ENCODE measurements at places on chromosomes 1 and 21.
A peak's percentile ranks its signal among the peaks of the same experiment; 100 is the strongest.

DNA sequence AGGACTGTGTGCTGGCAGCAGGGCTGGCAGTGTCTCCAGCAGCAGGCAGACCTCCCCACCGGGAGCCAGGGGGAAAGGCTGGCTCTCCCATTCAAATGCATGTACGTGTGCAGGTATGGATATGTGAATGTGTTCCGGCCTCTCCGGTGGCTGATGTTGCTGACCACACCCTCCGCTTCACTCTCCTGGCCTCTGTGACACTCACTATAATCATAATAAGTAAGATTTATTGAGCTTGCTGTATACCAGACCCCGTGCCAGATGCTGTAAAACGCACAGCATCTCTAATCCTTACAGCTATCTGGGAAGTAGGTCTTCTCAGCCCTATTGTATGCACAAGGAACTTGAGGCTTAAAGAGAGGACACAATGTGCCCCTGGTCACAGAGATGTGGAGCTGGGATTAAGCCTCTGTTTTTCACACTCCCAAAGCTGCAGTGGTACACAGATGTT, 20.5 kb upstream of the ARTN start:
- no peak for DNase-seq

GRCh38 chr1:16324456-16324890, 27.8 kb downstream of the FBXO42 start:
- peak; percentile 46 for DNase-seq

DNA sequence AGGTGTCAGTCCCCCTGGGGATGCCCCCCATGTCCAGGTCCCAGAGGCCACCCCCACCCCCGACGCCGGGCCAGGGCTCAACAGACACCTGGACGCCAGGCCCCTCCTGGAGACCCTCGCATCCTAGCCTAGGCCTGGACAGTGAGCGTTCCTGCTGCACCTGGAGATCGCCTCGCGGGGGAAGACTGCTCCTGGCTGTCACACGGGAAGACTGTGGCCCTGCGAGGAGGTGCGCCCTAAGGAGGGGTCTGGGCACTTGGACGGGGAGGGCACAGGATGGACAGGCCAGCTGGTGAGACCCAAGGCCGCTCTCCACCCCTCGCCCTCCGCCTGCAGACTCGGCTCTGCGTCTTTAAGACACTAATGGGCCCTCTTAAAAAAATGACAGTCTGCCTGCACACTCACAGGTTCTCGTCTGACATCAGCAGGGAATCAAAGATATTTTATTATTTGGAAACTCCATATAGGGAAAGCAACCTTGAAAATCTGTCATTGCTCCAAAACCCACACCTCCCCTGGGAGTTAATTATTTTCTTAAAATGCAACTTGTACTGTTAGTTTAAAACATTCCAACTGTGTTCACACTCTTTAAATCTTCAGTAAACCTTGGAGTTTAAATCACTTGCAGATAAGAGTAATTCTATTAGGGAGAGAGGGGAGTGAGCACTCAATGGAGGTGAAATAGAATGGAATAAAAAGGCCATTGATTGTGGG, 45.6 kb upstream of the ACTRT2 start:
- peak; percentile 9 for DNase-seq

GRCh38 chr1:17998889-17999288, 108.7 kb upstream of the IGSF21 start:
- DNase-seq = no peak

DNA sequence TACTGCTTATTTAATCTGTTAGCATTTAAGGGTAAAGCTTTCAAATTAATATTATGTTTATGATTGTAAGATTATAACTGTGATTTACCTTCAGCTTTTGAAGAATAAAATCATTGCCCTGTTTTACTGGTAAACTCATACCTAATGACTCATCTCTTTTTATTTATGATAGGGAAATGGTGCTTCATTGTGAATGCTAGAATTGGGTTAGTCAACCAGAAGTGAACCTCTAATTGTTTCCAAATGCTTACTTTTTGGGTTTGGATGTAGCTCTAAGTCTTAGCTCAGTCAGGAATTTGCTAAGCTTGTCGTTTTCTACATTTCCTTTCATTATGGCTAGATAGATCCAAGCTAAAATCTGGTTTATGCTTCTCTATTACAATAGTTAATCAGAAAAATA, 59.4 kb downstream of the SLC30A7 start:
- peak; percentile 85 for DNase-seq

GRCh38 chr1:118304722-118305359, 119.8 kb upstream of the SPAG17 start:
- DNase-seq = no peak

- no peak for DNase-seq
These were observed 14.1 kb downstream of the PDXK start for GRCh38 chr21:43733060-43733459.

GRCh38 chr1:173669491-173669941, at the start of gene ANKRD45:
TSS of gene ANKRD45 (minus strand) at chr1:173669851. CDS start at chr1:173659418, 10,433 bp downstream.
- DNase-seq = peak; percentile 6

- DNase-seq = peak; percentile 26
These were observed 18.8 kb downstream of the LAMB3 start for GRCh38 chr1:209633335-209633997.

Measured in fibroblast of skin of left biceps (primary cell).